ENCODE measurements at places on chromosomes 6 and 20. TPM values are rescaled to one million over a fixed set of nuclear protein-coding genes. Genes with fewer than 3 reads are reported as not detected.

Gene OR2J3
- not detected for total RNA-seq

Gene C6orf52
- not detected for total RNA-seq

Gene JPH2
- total RNA-seq: 168 TPM

Gene COL9A3
- 4.2 TPM for total RNA-seq

Gene SPTLC3
- total RNA-seq: 4.2 TPM

Measured in right atrium auricular region (tissue), 2 donors.